D341Med (cell line): ENCODE measurements at places on chromosomes 2 and 18.

DNA sequence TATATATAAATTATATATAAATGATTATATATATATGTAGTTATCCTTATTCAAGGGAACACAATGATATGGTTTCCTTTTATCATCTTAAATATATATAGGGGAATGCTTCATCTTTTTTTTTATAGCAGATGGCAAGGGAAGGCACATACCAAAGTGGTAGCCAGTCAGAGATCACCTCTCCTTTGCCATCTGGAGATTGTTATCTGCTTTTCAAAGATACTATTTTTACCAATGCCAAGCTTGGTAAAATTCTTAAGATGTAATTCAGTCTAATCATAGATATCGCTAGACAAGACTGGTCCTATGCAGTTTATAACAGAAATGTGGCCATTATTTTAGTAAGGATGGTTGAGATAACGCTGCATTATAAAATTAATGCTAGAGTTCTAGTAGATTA is 64.7 kb upstream of the DSEL start:
- DNase-seq: no peak

GRCh38 chr2:59779571-59779970 is 773.9 kb downstream of the BCL11A start:
- DNase-seq: no peak

DNA sequence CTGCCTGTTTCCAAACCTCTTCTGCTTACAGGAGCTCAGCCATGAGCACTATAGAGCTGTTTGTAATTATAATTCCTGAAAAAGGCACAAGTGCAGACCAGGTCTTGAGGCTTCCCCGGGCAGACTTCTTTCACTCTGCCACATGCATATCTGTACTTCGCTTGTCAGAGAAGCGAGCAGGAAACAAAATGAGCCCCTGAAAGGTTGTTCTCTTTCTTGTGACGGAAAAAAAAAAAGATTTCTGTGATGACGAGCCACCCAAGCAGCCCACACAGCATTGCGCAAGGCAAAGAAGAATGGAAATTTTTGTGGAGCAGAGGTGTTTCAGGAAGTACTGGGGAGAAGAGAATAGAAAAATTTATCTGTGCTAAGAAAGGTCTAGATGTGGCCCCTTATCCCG is 54.0 kb upstream of the LINC00305 start:
- no peak for DNase-seq

DNA sequence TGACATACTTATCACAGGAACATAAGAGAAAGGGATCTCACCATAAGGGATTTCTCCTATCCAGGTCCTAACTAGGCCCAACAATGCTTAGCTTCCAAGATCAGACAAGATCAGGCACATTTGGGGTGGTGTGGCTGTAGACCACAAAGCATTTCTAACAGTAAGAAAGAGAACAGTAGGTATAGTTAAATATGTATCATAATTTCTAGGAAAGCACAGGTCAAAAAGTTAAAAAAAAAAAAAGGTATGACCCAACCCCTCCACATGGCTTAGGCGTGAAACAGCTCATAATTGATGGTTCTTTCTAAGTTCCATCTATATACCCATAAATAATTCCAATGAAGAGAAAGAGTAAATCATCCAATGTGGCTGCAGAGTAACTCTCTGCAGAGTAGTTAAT is 6.9 kb downstream of the PRKD3 start:
- no peak for DNase-seq

DNA sequence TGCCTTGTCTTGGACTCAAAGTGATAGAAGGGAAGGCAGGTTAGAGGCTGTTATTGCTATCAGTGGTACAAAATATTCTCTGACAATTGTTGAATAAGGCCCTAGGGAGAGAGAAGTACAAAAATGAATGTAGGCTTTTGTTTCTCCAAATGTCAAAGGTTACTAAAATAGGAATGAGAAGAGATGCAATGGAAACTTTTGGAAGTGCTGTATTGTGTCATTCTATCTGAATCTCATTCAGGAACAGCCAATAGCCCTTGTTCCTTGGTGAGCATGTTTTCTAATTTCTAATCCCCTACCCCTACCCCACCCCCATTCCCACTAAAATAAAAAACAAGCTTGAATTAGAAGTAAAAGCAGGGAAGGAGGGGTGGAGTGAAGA is 166.4 kb downstream of the GPD2 start:
- DNase-seq: no peak

DNA sequence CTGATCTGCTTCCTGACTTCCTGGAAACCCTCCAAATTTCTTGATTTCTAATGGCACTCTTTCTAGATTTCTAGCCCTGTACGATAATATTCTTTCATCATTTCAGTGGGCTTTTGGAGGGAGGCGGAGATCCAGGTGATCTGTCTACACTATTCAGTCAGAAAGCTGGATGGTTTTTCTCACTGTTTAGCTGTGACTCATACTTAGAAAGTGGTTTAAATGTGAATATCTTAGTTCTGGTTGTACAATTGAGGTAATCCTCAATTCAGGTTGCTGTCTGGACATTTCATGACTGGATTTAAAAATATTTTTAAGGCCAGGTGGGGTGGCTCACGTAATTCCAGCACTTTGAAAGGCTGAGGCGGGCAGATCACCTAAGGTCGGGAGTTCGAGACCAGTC is 20.8 kb downstream of the SEH1L start:
- no peak for DNase-seq

DNA sequence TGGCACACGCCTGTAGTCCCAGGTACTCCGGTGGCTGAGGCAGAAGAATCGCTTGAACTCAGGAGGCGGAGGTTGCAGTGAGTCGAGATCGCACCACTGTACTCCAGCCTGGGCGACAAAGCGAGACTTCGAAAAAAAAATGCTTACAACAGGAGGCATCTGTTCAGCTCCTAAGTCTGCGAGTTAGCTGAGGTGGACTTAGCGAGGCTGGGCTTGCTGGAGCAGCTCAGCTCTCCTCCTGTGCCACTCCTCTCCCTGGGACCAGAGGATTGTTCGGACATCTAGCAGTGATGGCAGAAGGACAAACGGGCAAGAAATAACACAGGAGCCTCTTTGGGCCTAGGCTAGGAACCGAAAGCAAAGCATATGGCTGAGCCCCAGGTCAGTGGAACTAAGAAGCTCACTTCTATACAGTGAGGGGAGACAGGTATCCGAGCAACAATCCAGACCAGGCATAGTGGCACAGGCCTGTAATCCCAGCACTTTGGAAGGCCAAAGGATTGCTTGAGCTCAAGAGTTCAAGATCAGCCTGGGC is 260.1 kb downstream of the GLI2 start:
- no peak for DNase-seq
